Mucosa of descending colon (tissue), 3 donors: ENCODE measurements at places on chromosomes 1 and 21. TPM values are rescaled to one million over a fixed set of nuclear protein-coding genes. Genes with fewer than 3 reads are reported as not detected.

DNA sequence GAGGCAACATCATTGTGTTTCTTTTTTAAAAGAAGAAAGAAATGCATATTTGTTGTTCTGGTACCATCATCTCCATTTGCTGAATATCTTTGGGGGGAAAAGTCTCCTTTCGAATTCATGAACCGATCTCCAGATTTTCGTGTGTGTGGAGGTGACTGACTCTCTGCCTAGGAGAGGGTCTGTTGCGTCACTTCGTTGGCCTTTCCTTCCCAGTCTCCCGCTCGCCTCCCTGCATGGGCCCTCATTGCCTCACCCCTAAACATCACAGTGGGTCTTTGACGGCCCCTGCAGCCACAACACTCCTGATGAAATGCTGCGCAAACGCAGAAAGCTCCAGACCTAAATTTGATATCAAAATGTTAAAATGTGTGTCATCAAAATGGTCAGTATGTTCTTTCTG lies 103.2 kb upstream of the RALGPS2 start:
- DNase-seq, result no peak

SZRD1 gene
- 105 TPM for total RNA-seq

DNA sequence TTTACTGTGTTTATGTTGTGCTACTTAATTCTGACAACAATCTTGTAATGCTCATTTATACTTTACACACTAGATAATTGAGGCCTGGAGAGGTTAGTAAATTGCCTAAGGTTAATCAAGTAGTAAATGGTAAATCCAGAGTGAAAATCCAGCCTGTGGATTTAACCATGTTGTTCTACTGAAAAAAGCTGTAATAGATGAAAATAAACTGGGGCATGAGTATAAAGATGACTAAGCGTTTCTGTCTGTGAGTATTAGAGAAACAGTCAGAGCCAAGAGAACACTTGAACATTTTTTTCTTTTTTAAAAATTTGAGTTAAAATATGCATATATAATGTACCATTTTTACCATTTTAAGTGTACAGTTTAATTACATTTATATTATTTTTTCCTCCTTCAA lies 47.9 kb upstream of the LEPR start:
- DNase-seq, result no peak

DIO1 gene
- not detected for total RNA-seq
